ENCODE measurements at places on chromosomes 2 and 18.

DNA sequence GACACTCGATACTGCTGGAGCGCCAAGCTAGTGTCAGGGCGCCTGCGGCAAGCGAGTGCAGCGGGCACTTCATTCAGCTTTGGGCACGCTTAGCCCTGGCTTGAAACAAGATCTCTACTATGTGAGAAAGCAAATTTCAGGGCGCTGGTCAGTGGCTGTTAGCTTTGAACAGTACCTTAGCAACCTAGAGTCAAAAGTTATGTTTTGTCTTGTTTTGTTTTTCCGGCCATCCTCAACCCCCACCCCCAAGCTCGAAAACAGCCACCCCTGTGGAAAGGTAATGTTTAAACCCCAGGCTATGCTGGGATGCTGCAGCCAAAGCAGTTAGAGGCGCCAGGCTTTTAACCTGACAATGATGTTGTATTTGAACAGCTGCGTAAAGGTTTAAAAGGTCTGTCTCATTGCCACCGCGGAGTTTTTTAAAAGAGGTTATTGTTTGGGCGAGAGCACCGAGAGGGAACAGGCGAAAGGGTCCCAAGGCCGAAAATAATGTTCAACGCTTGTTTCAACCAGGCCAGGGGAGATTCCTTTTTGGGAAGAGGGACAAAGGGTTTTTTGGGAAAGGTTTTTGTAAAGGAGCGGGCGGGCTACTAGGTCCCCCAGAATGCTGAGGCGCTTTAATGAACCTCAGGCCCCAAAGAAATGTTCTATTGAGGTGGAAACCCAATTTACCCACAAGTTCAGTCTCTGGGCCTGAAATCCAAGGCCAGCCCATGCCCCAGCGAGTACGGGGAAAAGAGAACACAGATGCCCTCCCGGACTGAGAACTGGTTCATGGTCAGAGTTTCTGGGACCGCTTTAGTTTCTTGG lies 2.3 kb upstream of the HOXD10 start:
- DNase-seq, result no peak

- no peak for DNase-seq
Observed at GRCh38 chr18:49663899-49664890, 102.3 kb downstream of the LIPG start.

DNA sequence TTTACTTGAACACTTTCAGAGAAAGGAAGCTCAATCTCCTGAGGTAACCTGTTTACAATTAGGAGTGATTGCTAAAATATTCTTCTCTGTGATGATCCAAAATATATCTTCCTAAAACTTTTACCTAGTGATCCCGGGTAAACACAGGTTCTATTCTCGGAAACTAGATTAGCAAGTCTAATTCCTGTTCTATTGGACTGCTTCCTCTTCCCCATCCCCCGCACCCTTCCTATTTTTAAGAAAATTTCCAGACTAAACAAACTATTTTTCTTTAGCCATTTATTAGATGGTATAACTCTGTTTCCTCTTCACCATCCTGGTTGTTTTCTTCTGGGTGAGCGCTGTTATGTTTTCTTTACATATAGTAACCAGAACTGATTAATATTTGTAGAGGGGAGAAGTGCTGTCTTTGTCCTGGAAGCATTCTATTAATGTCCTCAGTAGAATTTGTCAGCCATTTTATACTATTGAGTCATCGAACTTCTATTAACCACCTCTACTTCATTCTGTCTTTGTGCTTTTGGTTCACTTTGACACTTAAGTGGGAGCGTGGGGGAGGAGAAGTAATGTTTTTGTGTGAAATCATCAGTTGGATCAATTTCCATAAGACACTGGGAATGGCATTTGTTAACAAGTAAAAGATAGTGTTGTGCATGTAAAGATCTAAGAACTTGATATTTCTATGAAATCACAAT lies 31.8 kb downstream of the CREB1 start:
- DNase-seq, result no peak

GRCh38 chr2:220858101-220858500 lies 714.0 kb downstream of the EPHA4 start:
- DNase-seq, result no peak

DNA sequence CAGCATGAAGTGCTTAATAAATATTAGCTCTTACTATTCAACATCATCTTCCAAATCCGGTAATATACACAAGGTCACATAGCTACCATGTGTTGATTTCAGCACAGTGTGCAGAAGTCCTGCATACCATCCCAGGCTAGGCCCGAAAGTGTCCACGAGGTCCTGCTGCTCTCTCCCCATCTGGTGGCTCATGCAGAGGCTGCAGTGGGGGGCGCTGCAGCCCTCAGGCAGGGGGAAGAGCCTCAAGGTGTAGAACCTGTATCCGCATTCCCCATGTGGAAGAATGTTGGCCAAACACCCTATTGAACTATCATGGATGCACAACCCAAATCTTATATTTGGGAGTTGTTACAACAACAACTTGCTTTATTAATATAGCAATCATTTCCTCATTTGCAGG lies 88.5 kb downstream of the ST6GAL2 start:
- no peak for DNase-seq

- no peak for DNase-seq
Observed at GRCh38 chr2:9758741-9759140, 84.5 kb upstream of the TAF1B start.
